Activated CD4-positive, alpha-beta T cell treated with anti-CD3 and anti-CD28 coated beads, Interleukin-2, amount 10 ng/mL, durations not matched to agents 7 days and 5 days (primary cell): ENCODE measurements at places on chromosomes 11 and 22. TPM values are rescaled to one million over a fixed set of nuclear protein-coding genes. Genes with fewer than 3 reads are reported as not detected.

The ROBO4 gene
- total RNA-seq = not detected

The UCP3 gene
- total RNA-seq = 3.2 TPM

The MN1 gene
- 0.10 TPM for total RNA-seq

The NR1H3 gene
- 10.0 TPM for total RNA-seq

The SLC22A12 gene
- total RNA-seq = not detected

The SLC7A4 gene
- 0.07 TPM for total RNA-seq

The IZUMO1R gene
- total RNA-seq = not detected

The SOX10 gene
- total RNA-seq = not detected

The KCNK4 gene
- total RNA-seq = not detected

- DNase-seq = no peak
Measured at GRCh38 chr11:70696076-70696475, 297.7 kb downstream of the CTTN start.

GRCh38 chr22:30230787-30231461 lies 15.6 kb downstream of the LIF start:
- no peak for DNase-seq

- DNase-seq = peak; percentile 93
Measured at GRCh38 chr11:65416341-65416824, 6.2 kb upstream of the NEAT1 start.

DNA sequence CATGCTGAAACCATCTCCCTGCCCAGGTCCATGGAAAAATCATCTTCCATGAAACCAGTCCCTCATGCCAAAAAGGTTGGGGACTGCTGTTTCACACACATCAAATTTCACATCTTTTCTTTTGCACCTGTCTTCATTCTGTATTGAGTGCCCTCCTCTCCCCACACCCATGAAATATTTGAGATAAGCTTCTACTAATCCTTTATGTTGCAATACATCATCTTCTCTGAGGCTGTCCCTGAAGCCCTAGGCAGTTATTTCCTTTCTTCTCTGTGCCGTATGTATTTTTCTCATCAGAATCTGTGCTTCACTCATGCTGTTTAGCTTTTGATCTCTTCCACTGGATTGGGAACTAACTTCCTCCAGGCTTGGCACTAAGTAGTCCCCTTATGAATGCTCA lies 40.0 kb upstream of the RRM1 start:
- no peak for DNase-seq

- peak; percentile 83 for DNase-seq
Measured at GRCh38 chr22:49657275-49657973, 170.2 kb downstream of the BRD1 start.

DNA sequence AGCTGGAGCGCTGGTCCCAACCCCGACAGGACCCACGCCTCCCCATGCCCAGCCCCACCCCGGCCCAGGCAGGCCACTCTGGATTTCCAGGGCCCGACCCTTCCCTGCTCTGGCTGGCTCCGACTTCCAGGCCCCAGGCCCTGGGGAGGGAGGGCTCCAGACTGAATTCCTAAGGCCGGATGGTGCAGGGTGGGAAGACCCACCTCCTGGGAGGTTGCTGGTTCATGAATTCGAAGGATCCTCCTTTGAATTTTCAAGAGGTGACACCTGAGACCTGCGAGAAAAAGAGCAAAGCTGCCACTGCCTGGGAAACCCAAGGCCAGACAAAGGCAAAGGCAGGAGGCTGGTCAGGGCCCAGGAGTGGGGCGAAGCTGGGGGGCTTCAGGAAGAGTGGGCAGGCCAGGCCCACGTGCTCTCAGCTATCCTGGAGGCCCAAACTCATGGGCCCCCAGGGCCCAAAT lies 47.0 kb upstream of the LINC01488 start:
- DNase-seq = no peak

DNA sequence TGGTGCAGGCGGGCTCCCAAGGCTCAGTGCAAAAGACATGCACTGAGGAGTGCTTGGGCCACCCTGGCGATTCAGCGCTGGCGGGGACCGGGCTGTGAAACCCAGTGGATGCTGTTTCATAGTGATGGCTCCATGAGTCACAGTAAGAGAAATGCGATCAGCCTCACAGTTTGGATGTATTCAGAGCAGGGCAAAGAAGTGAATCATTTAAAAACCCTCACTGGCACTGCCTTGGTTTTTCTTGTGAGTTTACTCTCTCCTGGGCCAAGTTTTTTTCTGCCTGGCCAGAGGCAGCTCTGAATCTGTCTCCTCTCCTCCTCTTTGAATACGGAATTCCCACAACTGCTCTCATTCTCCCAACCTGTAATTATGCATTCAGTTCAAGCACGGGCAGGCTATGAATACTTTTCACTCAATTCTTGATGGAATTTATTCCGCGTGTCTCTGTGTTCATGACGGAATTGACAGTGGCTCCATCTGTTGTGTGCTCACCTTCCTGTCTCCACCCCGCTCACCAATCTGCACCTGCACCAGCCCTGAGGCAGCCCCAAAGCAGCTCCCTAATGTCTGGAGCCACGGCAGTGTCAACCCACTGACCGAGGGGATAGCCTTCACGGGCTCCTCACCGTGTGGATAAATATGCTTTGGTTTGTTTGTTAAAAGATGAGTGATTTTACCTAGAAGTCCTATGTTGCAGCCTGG lies 14.9 kb downstream of the ADAMTS8 start:
- no peak for DNase-seq

DNA sequence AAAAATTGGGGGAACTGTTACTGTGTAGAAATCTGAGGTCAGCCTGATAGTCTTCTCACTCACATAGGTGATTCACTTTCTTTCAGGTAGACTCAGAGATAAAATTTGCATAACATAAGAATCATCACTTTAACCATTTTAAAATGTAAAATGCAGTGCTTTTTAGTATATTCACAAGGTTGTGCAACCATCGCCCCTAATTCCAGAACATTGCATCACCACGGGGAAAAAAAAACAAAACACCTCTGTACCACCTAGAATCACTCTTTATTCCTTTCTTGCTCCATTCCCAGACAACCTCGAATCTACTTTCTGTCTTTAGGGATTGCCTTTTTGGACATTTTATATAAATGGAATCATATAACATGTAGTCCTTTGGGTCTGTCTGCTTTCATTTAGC lies 20.9 kb downstream of the CHEK1 start:
- DNase-seq = no peak

DNA sequence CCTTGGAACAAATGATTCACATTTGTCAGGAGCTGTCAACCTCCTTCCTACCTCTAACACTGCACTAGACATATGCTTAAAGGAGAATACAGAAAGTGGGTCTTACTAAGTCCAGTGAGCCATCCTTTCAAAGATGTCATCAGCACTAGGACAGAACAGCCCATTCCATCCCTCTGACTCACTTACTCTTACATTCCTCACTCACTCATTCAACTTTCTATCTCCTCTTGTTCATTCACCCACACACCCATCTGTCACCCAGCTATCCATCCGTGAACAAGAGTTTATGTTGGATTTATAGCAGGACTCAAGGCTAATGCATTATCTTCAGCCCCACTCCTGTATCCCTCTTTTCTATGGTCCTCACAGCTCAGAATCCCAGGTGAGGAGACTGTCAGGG lies 9.1 kb downstream of the INSC start:
- no peak for DNase-seq

DNA sequence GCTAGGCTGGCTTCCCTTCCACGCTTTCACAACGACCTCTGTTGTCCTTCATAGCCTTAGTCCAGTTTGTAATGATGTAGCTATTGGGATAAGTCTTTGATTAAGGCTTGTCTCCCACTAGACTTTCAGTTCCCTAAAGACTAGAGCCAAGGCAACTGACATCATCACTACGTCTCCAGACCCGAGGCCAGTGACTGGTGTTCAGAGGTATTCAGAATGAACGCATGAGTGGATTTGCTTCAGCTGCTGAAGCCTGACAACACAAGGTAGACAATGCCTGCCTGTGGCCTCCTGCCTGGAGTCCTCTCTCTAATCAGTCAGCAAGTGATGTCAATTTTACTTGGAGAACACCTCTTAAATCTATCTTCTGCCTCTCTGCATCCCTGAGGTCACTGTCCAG lies 13.6 kb downstream of the EFCAB6 start:
- no peak for DNase-seq

GRCh38 chr11:118151431-118151830 lies 1.2 kb downstream of the SCN4B start:
- no peak for DNase-seq

DNA sequence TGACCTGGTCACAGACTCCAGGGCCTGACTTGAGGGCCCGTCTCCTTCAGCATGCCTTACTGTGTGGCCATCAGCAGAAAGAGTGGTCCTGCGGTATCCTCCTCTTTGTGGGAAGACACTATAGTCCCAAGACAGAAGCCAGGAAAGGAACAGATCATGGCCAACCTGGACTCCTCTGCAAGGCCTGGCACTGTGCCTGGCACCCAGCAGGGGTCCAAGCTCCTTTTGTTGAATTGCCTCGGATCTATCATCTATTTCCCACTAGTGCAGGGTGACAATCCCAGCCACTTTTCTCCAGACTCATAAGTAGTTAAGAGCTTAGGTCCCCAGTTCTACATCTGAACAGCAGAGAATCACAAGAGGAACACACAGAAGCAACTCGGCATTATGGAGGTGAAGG lies 27.0 kb downstream of the DSCAML1 start:
- no peak for DNase-seq

DNA sequence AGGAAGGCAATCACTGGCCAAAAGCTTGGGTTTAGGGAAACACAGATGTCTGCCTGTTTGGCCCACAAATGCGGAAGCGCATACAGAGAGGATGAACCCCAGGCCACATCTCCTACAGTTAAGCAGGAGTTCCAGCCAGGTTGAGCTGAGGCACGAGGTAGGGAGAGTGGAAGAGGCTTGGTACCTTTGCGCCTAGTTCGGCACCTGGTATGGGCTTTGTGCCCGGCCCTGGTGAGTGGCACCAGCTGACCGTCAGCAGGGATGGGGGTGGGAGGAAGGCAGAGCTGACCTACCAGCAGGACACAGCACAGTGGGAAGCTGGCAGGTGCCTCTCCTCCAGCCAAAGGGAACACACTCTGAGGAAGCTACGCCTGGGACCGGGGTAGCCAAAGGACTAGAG lies 57.6 kb downstream of the KCNC1 start:
- no peak for DNase-seq
